ENCODE measurements at places on chromosomes 12 and 14. TPM values are rescaled to one million over a fixed set of nuclear protein-coding genes. Genes with fewer than 3 reads are reported as not detected.

FAM90A1 gene
- not detected for total RNA-seq

B3GNT4 gene
- not detected for total RNA-seq

KRT6B gene
- not detected for total RNA-seq

SDR9C7 gene
- not detected for total RNA-seq

CLEC9A gene
- total RNA-seq, result not detected

DNAI7 gene
- not detected for total RNA-seq

KRT2 gene
- not detected for total RNA-seq

BRI3BP gene
- 3.9 TPM for total RNA-seq

KLRK1 gene
- 0.60 TPM for total RNA-seq

SPTB gene
- total RNA-seq, result 12.6 TPM

CCDC197 gene
- not detected for total RNA-seq

TMEM132C gene
- 17.4 TPM for total RNA-seq

KITLG gene
- total RNA-seq, result 18.2 TPM

ALX1 gene
- total RNA-seq, result not detected

ACSM4 gene
- total RNA-seq, result not detected

PTPRR gene
- not detected for total RNA-seq

MSI1 gene
- total RNA-seq, result 0.59 TPM

FZD10 gene
- 0.22 TPM for total RNA-seq

CRACR2A gene
- total RNA-seq, result 3.6 TPM

GPR84 gene
- not detected for total RNA-seq

C1QL4 gene
- not detected for total RNA-seq

CLEC12A gene
- not detected for total RNA-seq

LAG3 gene
- 4.0 TPM for total RNA-seq

RD3L gene
- total RNA-seq, result not detected

ERGIC2 gene
- 41.1 TPM for total RNA-seq

WNT1 gene
- not detected for total RNA-seq

MMP14 gene
- 222 TPM for total RNA-seq

CD163 gene
- total RNA-seq, result 192 TPM

OVCH1 gene
- not detected for total RNA-seq

INHBE gene
- not detected for total RNA-seq

COPS7A gene
- total RNA-seq, result 66.8 TPM

RPL10L gene
- not detected for total RNA-seq

VRTN gene
- not detected for total RNA-seq

RND1 gene
- total RNA-seq, result not detected

SSTR1 gene
- total RNA-seq, result 1.0 TPM

MIP gene
- total RNA-seq, result not detected

IL23A gene
- total RNA-seq, result not detected

ATXN3 gene
- total RNA-seq, result 75.7 TPM

TMEM119 gene
- 9.0 TPM for total RNA-seq

CLEC2A gene
- not detected for total RNA-seq

SLC8B1 gene
- total RNA-seq, result 65.5 TPM

TAS2R19 gene
- total RNA-seq, result 10.8 TPM

TMCC3 gene
- total RNA-seq, result 15.1 TPM

PPP1R36 gene
- total RNA-seq, result 0.59 TPM

HOXC11 gene
- 0.20 TPM for total RNA-seq

SERPINA3 gene
- 339 TPM for total RNA-seq

All from tibial nerve (tissue), 4 donors.